ENCODE measurements at places on chromosomes 16 and 17.

GRCh38 chr17:50771991-50772785, 4.9 kb upstream of the ANKRD40CL start:
- DNase-seq: no peak

DNA sequence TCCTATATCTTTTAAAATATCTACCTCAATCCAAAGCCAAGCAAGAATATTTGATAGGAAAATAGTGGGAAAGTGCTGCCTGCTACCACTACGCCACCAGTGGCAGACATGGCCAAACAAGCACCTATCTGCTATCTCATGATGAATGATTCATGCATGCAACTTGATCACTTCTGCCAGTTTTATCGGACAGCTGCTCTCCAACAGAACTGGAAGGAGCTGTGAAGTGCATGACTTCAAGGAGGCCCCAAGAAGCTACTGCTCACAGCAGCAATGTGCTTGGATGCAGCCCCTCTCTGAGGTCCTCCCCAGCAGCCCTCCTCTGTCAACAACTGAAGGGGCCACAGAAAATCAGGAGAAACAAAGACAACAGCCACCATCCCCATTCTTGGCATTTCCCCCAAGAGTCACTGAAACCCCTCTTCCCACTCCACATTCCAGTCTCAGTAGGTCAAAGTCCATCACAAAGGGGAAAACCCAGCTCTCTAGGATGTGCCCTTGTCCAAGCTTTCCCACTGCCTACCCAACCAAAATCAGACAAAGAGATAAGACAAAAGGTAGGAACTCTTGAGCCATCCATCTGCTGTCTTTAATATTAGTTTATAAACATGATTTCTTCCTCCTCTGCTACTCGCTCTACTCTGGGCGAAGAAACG, 215.3 kb downstream of the C16orf78 start:
- DNase-seq: no peak

DNA sequence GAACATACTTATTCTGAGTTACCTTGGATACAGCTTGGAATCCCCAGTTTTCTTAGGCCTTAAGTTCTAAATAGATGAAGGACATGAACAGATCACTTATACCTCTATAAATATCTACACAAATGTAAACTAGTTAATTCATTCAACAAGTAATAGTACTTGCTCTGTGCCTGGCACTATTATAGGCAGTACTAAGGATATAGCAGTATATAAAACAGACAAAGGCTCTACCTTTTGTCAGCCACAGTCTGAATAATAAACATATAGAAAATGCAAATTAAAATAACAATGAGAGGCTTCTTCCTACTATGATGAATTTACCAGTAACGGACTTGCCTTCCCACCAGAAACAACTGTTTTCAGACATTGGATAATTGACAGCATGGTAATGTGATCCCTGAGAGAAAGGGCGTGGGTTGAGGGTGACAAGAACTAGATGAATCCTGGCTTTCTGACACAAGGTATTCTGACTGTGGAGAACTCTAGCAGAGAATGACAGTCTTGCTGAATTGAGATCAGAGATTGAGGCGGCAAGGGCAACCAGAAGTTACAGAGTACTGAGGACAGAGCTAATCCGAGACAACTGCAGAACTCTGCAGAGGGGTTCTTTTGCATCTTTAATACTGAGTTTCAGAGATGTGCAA, 170.5 kb downstream of the TANC2 start:
- no peak for DNase-seq

DNA sequence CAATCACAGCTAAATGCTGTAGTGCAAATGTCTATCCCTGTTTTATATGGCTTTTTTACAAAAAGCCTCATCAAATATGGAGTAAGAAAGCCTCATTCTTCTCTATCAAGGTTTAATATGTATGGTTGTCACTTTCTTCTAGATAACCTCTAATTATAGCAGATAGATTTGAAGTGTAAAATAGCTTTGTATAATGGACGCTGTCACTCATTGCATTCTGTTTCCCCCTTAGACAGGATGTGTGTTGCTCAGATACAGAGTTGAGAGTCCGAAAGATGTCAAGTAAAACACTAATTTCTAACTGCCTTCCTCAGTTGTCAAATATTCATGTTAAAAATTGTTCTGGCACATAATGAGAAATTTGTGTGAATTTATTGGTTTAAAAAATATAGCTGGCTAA, 88.0 kb downstream of the NLK start:
- DNase-seq: no peak

DNA sequence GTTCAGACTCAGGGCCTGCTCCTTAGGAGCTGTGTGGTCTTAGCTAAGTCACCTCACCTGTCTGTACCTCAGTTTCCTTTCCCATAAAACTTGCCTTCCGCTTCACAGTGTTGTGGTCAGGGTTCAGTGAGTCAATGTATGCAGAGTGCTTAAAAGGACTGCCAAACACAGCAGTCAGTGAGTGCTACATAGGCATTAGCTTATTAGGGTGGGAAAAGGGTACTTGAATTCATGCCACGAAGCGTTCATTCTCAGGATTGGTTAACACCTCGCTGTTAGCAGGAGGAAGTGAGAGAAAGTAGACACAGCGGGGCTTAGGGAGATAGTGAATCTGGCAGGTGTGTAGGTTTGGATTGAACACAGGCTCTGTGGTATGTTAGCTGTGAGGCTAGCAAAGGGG, 155.2 kb downstream of the SHISA9 start:
- no peak for DNase-seq

DNA sequence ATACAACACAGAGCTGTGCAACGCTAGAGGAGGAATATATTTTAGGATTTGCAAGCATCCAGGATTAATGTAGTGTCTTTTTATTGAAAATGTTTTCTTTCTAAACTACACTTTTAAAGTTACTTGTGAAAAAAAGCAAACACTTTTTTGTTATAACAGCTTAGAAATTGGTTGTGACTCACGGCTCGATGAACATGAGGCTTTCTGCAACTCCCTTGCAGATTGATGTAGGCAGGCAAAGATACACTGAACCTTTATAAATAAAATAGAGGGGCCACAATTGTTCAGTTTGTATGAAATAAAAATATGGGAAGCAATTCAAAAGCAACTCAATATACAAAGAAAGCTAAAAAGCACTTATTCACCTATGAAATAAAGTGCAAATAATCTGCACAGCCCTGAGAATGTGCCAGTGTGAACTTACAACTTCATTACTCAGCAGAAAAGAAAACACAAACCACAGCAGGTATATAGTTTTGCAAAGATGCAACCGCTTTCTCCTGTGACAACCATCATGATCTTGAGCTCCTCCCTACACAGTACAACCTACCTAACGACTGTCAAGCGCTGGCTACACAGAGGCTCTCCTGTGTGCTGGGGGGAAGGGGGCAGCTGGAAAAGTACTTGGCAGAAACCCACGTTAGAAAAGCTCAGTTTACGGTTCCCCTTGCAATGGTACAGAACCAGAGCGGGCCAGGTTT, 948 bp downstream of the LUC7L start:
- DNase-seq: no peak

- DNase-seq: no peak
Observed at GRCh38 chr16:70804153-70804733, 3.3 kb upstream of the VAC14 start.

DNA sequence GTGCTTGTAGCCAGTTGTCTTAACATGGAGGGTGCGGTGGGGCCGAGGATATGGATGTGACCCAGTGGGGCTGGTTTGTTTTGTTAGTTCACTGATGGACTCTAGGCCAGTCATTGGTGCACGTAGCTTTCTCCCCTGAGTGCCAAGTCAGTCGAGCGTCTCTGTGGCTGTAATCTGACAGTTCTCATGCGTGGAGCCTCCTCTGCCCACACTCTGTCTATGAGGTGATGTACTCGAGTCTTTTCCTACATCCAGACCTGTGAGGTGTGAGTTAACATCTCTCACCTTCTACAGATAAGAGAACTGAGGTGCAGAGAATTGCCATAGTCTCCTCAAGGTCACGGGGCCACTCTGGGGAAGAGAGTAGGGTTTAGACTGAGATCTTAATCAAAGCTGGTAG, 90.2 kb downstream of the MARCHF10 start:
- no peak for DNase-seq

DNA sequence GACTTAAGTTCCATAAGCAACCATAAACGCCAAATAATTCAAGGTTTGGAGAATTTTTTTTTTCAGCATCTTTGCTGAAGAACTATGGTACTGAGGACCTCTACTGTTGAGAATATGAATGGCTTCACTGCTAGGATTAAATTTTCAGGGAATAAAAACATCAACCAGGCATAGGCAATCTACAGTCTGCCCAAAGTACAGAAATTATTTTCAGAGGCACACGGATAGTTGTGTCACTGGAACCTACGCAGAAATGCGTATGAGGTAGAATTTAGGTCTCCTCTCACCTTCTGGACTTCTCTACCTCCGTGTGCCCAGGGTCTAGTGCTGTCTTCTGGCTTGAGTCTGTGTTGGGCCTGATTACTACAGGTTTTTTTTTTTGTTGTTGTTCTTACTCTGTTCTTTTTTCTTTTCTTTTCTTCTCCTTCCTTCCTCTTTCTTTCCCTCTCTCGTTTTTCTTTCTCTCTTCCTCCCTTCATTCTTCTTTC, 39.7 kb downstream of the NACA2 start:
- no peak for DNase-seq

GRCh38 chr17:43790311-43790940, 10.2 kb downstream of the CFAP97D1 start:
- DNase-seq: no peak

DNA sequence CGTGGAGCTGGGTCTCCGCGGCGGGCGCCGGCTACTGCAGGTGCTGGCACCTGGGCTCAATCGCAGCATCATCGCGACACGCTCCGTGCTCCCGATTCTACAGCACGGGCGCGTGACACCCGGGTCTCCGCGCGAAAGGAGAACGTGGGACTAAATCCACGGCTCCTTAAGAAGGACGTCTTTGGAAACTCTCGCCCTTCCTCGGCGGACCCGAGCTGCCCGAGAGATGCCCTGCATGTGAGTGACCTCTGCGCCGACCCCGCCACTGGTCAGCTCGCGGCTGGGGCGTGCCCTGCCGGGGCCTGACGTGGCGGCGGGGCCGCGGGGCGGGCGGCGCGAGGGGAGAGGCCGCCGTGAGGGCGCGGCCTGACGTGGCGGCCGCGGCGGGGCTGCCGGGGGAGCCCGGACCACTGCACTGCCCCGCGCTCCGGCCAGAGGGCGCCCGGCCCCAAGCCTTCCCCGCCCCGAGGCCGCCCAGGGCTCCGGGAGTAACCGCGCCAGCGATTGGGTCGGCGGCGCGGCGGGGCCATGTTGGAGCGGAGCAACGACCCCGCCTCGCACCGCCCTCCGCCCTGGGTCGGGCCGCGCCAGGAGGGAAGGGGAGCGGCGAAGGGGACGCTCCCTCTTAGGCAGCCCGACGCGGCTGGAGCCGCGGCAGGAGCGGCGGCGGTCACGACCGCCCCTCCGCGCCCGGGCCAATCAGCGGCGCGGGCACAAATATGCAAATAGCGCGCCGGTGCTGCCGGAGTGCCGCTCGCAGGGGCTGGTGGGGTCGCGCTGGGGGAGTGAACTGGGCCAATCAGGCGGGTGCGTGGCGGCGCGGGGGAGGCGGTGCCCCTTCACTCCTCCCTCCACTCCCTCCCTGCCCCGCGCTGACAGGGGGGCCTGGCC, 75.6 kb downstream of the CHD9 start:
- peak; percentile 88 for DNase-seq

DNA sequence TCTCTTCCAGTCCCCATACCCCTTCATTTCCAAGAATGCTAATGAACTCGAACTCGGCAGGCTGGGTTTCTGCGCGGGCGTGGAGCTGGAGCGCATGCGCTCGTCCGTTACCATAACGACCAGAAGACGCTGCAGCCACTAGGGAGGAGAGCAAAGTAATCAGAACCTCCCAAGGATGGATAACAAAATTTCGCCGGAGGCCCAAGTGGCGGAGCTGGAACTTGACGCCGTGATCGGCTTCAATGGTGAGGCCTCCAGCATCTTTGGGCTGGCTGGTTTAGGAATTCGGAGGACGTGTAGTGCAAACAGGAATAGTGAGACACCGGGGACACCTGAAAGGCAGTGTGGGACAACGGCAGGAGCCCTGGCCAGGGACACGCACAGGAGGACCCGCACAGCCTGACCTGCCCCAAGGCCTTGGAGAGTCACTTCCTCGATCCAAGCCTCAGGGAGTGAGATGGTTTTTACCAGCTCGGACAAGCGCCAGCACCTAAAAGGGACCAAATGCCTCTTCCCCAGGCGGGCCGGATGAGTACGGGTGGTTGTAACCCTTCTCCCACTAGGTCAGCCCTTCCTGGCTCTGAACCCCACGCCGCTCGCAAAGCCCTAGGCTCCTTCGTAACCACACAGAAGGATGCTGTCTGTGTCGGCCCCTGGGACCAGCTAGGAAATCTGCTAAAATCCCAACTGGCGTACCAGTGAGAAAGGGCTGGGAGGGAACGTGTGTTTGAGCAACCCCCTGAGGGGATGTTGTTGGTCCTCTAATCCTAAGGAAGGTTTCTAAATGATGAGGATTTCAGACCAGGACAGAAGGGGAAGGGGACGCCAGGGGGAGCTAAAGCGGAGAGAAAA, at the start of gene CFAP52:
CFAP52 (plus strand) TSS at position 122 of the 852 bp plus-strand sequence; CDS start at position 176, 54 bp downstream.
- peak; percentile 73 for DNase-seq

GRCh38 chr16:77387815-77388209, 47.0 kb downstream of the ADAMTS18 start:
- DNase-seq: no peak

DNA sequence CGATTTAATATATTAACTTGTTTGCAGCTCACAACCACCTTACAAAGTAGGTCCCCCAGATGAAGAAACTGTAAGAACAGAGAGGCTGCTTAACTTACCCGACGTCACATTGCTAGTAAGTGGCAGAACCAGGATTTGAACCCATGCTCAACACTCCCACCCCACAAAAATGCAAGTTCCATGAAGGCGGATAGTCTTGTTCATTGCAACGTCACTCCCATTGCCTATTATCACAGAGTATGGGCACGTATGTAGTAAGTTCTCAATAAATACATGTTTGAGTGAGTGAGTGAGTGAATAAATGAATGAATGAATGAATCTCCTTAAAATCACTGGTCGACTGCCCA, 1.1 kb downstream of the USP31 start:
- DNase-seq: no peak

DNA sequence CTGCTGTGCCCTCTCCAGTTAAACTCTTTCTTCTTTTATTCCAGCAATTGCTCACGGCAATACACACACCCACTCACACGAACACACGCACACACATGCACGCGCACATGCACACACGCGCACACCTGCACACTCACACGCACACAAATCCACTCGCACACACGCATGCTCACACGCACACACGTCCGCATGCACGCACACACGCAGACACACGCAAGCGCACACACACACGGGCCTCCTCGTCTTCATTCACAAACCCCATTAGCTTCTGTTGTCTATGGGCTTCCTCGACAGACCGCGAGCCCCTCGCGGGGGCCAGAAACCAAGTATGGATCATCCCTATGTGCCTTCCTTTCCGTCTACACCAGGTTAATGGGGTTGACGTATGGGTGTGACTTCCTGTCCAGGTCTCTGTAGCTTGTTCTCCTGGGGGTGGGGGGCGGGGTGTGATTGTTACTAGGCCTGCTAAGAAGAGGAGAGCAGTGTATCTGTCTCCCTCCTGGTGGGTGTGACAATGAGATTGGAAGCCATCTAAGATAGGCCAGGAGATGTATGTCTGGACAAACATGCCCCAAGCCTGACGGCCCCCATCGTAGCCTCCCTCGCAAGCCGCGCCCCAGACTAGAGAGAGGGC, 670 bp upstream of the CTF1 start:
- DNase-seq: no peak
